Amygdala (tissue), 56 donors: ENCODE measurements at places on chromosomes 3 and 15.

DNA sequence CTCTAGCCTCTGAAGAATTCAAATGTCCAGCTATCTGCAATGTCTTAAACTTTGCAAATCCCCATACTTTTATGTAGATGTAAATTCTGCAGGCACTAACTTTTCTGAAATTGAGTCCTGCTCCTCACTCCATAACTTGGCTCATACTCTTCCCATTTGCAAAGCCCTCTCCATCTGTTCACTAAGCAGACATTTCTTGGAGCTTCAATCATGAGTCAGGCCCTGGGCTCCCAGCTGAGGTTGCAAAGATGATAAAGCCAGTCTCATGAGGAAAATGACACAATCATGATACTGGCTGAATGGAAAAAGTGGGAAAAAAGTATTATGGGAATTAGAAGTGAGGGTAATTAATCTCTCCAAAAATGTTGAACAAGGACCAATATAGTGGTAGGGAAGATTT, 507.6 kb downstream of the NR2F2 start:
- no peak for DNase-seq

DNA sequence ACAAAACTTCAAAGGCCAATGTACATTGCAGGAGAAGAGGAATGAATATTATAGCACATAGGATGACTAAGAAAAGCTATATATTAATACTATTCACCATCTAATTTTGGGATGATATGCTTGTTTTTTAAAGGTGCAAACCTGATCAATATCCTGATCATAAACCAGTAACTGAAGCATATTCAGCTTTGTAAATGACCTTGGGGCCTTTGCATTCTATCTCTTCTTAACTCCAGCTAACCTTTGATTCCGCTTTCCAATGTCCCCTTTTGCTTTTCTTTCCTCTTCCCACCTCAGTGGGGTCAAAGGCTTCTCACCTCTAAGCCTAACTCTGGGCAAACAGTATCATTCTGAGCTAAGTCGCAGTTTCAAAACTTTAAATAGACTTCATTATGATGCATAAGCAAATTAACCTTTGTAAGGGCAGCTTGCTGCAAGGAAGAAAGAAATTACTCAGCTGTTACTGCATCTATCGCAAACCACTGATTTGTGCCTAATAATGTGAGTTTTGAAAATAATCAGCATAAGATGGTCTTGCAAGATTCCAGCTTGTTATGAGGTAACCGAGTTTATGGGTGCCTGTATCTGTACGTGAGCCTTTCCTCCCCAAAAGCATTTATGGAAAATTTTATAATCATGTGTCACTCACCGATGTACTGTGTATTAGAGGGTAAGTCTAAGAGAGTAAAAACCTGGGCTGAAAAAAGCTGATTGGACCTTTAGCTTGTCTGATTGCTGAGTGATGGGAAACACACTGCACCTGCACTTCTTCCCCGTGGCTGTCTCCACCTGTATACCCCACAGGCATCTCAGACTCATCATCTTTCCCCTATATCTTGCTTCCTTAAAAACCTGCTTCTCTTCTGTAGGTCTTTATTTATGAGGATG, 116.8 kb downstream of the TPRG1 start:
- no peak for DNase-seq

DNA sequence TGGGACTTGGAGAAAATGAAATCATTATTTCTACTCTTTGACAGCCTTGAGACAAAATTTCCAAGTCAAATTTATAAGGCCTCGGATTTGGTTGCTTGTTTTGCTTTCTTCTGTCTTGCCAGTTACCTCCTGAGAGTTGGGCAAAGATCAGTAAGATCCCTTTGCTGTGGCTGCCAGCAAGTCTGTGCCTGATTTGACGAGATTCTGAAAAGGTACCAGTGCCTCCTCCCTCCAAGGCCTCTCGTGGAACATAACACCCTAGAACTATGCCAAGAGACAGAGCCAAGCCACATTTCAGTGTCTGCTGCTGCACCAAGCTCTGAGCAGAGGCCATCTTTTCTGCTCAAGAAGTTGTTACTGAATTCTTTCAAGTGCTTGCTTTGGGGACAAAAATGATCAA, 61.0 kb downstream of the GTPBP8 start:
- no peak for DNase-seq

DNA sequence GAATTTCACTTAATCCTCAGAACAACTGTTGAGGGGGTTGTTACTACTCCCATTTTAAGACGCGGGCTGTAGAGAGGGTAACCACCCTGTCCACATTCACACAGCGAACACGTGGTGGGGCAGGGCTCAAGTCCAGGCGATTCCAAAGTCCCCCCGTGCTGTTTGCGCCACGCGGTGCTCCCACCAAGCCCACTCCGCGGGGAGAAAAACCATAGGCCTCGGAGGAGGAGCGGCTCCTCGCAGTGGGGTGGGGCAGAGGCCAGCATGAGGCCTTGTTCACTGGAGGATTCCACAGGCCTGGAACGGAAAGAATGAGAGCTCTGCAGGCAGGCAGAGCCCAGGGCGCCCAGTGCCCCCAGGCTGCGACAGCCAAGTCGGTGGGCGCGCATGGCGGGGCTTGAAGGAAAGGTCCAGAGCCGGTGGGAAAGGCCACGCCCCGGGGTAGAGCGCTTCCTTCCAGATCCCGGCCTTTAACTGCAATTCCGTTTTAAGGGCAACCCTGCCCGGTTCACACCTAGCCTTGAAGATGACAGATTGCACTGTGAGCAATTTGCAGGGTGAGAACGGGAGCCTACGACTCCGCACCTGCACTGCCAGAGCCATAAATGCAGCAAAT, 161.8 kb upstream of the TBL1XR1 start:
- no peak for DNase-seq

DNA sequence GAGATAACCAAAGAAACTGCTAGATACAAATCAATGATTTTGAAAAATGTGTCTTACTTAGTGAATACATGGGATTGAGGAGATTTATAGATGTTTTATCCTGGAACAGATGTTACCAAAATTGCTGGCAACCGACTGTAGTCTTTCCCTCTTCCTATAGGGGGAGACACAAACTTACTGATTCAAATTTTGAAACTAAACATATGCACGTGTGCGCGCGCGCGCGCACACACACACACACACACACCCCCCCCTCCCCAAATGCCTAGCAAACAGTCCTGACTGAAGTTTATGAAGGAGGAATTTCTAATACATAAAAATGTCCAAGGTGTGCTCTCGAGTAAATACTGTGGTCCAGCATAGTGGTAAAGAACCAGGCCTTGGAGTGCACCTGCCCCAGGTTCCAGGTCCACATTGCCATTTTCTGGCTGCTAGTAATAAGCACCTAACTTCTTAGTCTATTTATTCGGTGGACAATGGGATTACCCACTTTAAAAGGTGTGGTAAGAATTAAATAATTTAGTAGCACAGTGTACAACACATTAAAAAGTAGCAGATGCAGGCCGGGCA, 18.5 kb upstream of the C3orf62 start:
- DNase-seq = no peak

GRCh38 chr3:15797642-15798303, at the start of gene ANKRD28:
Gene ANKRD28, minus strand, starts transcription at chr3:15797979. Its CDS starts 1,458 bp downstream, at chr3:15796521.
- DNase-seq = peak; percentile 7

- no peak for DNase-seq
These were observed 5.6 kb downstream of the ZBTB38 start for GRCh38 chr3:141373768-141374526.

DNA sequence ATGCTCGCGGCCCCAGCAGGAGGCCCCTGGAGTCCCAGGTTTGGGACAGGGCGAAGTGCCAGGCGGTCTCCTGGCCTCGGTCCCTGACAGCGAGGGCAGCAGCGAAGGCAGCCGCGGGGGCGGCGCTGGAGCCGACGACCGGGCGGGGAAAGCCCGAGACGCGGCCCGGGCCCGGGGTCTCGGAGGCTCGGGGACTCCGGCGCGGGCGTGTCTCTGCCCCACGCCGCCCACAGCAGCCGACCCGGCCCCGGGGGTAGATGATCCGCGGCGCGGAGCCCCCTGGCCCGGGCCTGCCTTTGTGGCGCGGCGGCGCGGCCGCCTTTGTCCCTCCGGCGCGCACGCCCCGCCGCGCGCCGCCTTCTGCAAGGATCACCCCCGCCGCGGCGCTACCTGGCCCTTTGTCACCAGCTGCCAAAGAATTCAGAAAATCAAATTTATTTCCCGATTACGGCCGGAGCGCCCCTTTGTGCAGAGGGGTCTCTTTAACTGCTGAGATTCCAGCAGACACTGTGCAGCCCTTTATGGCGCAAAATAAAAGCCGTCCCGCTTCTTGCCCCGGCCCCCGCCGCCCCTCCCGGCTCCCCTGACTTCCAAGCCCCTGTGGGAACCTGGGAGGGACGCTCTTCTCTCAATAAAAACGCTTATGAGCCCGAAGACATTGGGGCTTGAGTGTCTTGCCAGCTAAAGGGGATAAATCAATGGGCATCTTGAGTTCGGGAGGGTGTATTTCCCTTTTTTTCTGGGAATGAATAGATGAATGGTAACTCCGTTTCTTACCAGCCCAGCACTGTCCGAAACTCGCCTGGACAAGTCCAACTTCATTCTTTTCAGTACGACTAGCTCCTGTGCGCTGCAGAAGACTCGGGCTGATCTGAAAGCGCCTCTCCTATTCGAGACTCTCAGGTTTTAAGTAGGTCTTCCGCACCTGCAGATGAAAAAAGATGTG, 68.4 kb downstream of the HES1 start:
- DNase-seq = no peak

DNA sequence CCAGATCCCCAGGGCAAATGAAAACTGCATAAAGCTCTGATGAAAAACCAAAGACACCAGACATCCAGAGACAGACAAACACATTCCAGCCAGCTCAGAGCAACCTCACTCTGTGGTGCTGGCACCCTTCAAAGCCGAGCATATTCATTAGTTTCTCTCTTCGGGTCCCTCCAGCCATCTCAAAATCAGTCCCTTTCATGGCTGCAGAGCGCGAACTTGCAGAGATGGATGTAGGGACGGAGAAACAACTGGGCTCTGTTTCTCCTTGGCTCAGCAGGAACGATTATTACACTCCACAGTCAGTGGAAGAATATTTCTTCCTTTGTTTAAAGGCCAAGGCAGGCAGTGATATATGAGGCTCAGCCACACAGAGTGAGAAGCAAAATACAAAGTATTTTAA, 50.4 kb upstream of the SYN2 start:
- no peak for DNase-seq

- no peak for DNase-seq
These were observed 28.6 kb upstream of the SSUH2 start for GRCh38 chr3:8673083-8673737.

GRCh38 chr3:151579571-151580270, 118.9 kb upstream of the IGSF10 start:
- no peak for DNase-seq

GRCh38 chr15:73125219-73125618, 73.0 kb downstream of the NEO1 start:
- no peak for DNase-seq

DNA sequence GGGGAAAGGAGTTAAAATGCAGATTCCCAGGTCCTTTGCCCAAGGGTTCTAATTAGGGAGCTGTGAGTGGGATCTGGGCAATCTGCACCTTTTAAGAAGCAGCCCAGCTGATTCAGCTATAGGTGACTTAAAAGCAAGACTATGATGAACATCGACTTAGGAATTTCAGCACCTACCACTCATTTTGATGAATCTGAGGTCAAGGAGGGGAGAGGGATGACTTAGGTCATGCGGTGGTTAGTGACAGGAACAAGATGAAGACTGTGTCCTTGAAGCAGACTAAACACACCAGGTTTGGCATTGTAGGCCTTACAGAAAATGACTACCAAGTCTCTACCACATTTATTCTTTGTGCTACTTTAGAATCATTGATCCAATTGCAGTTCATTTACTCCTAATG, 196.3 kb downstream of the DTWD1 start:
- no peak for DNase-seq

DNA sequence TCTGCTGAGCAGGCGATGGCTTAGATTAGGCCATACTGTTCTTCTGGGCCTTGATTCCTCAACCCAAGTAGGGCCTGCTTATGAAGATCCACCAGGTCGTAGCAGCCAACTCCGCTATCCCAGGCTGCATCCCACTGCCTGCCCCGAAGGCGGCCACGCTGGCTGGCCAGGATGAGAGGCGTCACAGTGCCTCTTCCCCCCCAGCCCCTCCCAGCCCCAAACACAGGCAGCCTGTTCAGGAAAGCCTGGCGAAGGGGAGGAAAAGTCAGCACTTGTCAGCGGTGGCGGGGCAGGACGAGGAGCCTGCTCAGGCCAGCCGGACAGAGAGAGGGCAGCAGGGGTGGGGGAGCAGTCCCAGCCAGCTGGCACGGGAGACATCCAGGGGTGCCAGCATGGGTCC, 11.2 kb downstream of the PTH1R start:
- DNase-seq = no peak

DNA sequence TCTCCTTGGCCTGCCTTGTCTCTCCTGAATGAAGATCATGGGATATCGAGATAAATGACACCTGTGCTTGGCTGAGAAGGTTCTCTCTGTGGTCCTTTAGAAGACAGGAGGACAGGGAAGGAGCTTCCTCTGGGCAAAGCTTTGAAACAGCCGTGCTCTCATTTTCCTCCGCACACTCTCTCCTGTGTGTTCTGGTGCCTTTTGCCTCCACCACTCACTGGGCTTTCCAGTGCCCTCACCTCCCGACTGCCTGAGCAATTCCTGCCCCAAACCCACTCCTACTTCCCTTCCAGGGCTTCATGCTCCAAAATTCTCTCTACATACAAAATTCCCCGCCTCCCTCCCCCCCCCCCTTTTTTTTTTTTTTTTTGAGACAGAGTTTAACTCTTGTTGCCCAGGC, 32.3 kb downstream of the UPK1B start:
- DNase-seq = no peak

DNA sequence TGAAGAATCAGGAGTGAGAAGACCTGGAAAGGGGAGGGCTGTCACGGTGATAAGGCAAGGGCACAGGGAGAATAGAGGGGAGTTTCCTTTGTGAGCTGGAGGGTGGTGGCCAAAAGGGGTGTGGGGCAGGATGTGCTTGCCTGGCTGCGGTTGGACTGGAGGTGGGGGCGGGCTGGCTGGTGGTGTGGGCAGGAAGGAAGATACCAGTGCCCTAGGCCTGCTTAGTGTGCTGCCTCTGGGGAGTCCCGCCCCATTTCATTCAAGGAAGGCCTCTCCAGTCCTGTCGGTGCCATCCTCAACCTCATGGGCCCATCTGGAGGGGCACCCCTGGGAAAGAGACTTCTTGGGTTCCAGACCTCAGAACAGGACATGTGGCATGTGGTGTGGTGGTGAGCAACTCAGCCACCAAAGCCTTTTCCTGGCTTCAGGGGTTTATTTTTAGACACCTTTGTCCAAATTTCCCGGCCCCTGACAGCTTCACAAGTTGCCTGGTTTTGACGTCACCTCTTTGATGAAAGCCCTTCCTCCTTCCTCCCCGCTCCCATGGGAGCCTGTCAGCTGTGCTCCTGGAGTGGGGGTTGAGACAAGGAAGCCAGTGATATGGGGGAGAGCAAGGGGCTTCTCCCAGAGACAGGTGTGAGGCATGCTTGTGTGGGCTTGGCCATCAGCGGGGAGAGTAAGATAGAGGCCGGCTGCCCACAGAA, 15.6 kb downstream of the TEX264 start:
- DNase-seq = no peak

DNA sequence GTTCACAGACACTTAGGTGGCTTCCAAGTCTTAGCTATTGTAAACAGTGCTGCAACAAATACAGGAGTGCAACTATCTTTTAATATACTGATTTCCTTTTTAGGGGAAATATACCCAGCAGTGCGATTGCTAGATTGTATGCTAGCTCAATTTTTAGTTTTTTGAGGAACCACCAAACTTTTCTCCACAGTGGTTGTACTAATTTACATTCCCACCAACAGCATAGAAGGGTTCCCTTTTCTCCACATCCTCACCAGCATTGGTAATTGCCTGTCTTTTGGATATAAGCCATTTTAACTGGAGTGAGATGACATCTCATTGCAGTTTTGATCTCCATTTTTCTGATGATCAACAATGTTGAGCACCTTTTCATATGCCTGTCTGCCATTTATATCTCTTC, 58.9 kb downstream of the ZNF148 start:
- no peak for DNase-seq
